ENCODE measurements at places on chromosomes 5 and 9.

GRCh38 chr9:85053206-85053786 is 383.8 kb downstream of the NTRK2 start:
- DNase-seq: no peak

GRCh38 chr9:114852050-114852594 is 46.3 kb upstream of the TNFSF15 start:
- DNase-seq: no peak

GRCh38 chr5:112793201-112793600 is 55.5 kb downstream of the APC start:
- no peak for DNase-seq

GRCh38 chr9:3224931-3225330 is 300.9 kb downstream of the RFX3 start:
- no peak for DNase-seq

- DNase-seq: no peak
Measured at GRCh38 chr5:141732417-141732816, 50.4 kb upstream of the ARAP3 start.

DNA sequence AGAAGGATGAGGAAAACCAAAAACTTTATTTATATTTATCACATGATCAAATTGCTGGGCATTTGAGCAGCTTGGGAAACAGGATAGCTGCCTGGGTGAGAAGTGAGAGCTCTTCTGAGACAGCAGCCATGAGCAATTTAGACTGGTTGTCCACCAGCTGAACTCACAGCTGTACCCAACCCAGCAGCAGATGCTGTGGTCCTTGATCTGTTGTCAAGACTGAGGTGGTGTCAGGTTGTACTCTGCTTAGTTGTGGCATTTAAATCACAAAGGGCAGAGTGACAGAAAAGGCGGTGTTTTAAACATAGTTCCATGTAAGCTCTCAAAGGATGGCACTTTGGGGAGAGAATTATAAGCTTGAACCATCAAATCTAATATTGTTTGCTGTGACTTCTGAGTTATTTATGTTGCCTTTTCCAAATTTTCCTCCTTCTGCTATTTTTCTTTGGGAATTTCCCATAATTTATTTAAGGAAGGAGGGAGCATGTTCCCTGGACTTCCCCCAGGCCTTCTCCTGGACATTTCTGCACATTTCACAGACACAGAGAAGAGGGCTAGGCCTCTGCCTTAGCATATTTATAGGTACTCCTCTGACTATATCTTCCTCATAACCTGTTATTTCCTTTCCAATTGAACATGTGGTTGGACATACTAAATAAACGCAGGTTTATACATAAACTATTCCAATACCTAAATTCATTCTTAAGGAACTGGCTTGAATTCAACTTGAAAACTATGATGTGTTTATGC is 117.7 kb upstream of the FER start:
- no peak for DNase-seq

- no peak for DNase-seq
Measured at GRCh38 chr5:168826246-168826725, 247.1 kb upstream of the PANK3 start.

GRCh38 chr5:108148715-108149139 is 233.2 kb downstream of the FBXL17 start:
- no peak for DNase-seq

DNA sequence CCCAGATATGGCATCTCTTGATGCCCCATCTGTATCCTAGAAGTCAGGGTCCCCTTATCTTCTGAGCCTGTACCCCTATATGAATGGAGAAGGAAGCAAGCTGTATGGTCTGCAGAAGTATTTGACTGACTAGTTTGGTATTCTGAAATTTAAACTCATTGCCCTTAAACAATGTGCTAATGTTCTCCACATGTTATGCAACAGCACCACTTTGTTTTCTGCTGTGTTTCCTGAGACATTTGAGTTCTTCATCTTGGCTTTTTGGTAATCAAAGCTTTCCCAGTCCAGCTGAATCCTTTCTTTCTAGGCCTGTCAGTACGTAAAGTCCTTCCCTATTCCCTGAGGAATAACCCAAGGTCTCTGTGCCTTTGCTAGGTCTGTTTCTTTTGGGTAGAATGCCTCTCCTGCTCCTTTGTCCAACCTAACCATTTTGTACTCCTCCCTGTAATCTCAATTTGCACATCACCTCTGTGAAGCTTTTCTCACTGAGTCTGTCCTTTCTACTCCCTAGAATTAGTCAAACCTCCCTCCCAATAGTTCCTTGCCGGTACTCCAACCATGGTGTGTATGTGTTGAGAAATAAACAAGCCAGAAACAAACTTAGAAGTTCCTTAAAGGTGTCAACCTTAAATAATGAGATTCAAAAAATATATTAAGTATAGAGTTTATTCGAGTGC is 72.1 kb upstream of the HSPB3 start:
- no peak for DNase-seq

DNA sequence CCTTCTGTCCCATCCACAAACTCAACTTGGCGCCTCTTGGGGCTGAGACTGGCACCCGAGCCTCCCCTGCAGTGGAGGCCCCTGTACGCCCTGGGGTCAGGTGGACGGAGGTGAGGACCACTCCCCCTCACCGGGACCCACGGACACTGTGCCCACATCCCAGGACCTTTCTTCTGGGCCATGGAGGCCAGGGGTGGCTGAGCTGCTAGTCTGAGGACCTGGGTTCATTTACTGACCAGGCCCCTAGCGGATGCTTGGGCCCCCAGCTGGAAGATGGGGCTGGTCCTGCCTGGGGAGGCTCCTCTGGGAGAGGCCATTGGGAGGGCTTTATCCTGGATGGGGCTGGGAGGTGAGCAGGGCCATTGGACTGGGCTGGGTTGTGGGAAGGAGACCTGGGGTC is 16.9 kb upstream of the SLC6A19 start:
- no peak for DNase-seq

- DNase-seq: no peak
Measured at GRCh38 chr5:174911118-174911517, 186.7 kb downstream of the MSX2 start.

- DNase-seq: no peak
Measured at GRCh38 chr5:133888625-133888991, 79.8 kb downstream of the C5orf15 start.

- DNase-seq: no peak
Measured at GRCh38 chr9:134130503-134131375, 5.1 kb upstream of the WDR5 start.

- DNase-seq: no peak
Measured at GRCh38 chr5:100846772-100847171, 56.3 kb downstream of the ST8SIA4 start.

GRCh38 chr9:127873886-127874285 is 3.6 kb downstream of the AK1 start:
- DNase-seq: no peak

Measured in NK-92 treated with Interleukin-12 subunit alpha and Interleukin-12 subunit beta, amount 100 ng/mL, for 24 hours (cell line).